NCI-H748 treated with DMSO at 0.1 percent for 48 hours (cell line): ENCODE measurements at places on chromosomes 3 and 15.

GRCh38 chr15:37133602-37134001, 33.3 kb upstream of the MEIS2 start:
- no peak for DNase-seq

GRCh38 chr3:148659512-148659911, 38.2 kb upstream of the AGTR1 start:
- no peak for DNase-seq

- no peak for DNase-seq
Observed at GRCh38 chr15:63004211-63004610, 38.3 kb upstream of the TPM1 start.

GRCh38 chr3:37862219-37862902, 681 bp downstream of the CTDSPL start:
- DNase-seq, result no peak

GRCh38 chr3:68402235-68402918, 530.0 kb downstream of the TAFA4 start:
- DNase-seq, result no peak

- no peak for DNase-seq
Observed at GRCh38 chr15:47812470-47812999, 95.2 kb downstream of the SEMA6D start.

DNA sequence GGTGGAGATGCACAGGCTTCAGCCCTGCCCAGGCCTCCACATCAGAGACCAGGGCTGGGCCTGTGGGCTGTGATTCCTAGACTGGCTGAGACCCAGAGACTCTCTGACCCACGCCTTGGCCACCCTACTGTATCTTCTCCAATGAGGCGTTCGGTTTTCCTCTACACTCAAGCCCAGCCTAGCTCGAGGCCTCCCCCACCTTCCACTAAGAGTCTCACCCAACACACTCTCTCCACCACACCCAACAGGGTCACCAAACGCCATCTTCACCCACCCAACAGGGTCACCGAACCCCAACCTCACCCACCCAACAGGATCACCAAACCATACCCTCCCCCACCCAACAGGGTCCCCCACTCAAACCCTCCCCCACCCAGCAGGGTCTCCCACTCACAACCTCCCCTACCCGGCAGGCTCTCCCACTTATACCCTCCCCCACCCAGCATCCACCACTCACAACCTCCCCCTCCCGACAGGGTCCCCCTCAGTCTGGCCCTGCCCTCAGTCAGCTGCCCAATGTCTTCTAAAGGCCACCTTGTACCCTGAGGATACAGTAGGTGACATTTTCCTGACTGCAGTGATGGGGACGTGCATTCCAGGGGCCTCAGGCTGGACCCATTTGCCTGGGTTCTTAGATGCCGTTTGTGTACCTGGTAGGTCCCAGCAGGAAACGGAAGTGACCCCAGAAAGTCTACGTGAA, 20.4 kb downstream of the CFAP100 start:
- DNase-seq, result no peak

DNA sequence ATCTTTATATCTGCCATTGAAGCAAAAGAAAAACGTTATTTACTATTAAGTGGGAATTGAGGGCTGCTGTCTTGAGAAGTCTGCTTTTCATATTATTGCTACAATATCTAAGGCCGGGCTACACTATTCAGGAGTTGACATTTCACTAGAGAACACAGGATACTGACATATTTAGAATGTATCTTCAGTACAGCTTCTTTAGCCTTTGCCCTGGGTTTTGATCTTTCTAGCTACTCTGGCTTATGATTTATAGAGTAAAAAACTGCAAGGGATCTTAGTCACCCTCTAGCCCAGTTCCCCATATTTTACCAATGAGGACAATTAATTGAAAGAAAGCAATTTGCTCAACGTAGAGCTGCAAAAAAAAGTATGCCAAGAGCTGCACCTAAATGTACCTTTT, 307.4 kb upstream of the DPPA4 start:
- DNase-seq, result no peak

- DNase-seq, result no peak
Observed at GRCh38 chr3:18236726-18237125, 188.4 kb downstream of the SATB1 start.

GRCh38 chr3:144282313-144282712, 310.7 kb downstream of the DIPK2A start:
- DNase-seq, result no peak

DNA sequence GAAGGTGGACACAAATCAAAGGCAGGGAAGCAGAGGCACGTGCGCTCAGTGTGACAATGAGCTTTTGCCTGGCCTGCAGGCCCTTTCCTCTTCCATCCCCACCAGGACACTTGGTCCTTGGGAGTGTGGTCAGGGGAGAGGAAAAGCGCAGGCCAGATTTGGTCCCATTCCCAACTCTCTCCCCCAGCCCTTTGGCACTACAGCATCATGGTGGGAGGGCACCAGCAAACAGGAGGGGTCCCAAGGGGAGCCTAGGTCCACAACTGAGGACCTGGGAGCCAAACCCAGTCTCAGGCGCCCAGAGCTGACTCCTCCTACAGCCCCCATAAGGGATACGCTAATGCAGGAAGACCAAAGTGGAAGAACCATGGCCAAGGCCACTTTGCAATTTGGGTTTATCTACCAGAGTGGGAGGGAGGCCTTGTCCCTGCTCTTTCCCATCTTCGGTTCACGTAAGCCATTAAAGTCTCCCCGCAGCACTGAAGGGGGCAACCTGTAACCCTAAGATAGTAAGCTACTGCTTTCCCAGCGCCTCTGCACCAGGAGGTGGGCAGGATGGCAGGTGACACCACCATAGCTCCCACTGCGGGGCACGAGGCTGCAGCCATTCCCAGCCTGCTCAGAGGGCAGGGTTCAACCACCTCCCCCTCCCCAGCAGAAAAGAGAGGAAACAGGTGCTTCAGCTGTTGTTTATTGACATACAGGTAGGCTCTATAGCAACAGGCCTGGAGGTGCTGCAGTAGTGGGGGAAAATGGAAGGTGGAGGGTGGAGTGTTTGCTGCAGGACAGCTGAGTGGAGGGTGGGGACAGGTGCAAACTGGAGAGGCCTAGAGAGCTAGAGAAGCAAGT, 993 bp upstream of the GRAMD2A start:
- peak; percentile 72 for DNase-seq

DNA sequence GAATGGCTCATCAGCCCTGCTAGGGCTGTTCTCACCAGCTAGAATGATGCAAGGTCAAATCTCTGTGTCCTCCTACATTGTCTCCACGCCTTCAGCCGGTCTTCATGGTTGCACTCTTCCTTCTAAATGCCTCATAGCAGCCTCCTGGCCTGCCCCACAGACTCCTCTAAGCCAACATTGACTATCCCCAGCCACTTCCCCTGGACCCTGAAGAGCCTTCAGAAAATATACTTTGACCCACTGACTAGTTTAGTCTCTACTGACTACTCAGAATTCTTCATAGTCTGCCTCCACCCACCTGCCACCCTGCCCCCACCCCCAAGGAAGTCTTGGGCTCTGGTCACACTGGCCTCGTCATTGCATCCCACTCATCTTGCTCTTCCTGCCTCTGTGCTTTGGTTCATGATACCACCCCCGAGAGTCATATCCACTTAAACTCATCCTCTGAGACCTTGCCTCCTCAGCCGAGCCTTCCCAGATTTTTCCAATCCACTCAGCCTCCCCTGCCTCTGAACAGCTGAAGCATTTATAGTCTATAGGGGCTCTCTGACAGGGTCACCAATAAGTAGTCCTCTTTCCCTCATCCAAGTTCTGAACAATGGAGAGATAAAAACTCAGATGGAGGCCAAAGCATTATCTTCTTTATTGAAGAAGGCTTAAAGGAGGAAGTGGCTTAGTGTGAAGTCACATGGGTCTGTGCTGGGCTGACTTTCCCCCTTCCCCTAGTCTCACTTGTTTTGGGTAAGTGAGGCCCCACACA, 9.5 kb upstream of the DOCK3 start:
- no peak for DNase-seq

DNA sequence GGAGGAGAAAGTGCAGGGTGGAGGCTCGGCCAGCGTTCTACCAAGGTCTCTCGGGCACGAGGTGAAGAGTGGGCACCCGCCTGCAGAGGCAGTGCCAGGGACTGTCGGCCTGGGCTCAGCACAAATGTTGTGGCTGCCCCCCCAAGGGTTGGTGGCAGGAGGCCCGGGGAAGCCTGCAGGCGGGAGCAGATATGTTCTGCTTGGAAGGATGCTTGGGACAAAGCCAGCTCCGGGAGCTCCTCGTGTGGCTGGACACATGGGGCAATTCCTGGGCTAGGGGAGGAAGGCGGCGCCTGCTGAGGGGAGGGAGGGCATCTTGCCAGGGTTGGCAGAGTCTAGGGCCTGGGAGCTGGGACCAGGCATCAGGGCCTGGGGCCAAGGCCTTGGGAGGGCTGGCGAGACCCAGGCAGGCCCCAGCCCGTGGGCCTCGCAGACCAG, 30.4 kb upstream of the FBLN2 start:
- DNase-seq, result no peak

GRCh38 chr3:32180141-32180784, 58.2 kb upstream of the CMTM8 start:
- no peak for DNase-seq

DNA sequence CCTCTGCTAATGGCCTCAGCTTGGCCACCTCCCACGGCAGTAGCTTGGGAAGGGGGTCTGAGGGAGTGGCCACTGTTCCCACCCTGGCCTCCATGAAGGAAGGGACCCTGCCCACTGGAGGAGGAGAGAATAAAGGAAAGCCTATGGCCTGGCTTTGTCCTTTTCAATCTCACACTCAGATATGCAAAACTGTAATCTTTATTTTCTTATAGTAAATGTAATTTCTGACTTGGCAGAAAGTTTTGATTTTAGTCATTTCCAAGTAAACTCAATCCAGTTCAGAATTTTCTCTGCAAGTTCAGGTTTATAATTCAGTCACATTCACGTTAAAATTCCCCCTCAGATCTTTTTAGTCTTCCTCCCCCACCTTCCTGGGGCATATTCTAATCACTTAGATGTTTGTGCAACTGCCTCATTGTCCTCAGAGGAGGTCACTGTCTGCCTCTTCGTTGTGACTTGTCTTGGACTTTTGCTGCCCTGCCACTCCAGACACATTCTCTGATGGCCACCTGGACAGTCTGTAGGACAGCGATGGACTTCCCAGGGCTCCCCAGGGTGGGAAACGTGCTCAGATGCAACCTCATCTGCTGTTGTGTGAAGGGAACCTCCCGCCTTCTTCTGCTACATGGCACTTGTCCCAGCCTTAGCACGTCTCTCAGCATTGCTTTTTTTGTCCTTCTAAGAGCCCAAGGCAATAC, 222.8 kb upstream of the TBL1XR1 start:
- no peak for DNase-seq

GRCh38 chr15:81001152-81002008, 657 bp downstream of the TLNRD1 start:
- no peak for DNase-seq

DNA sequence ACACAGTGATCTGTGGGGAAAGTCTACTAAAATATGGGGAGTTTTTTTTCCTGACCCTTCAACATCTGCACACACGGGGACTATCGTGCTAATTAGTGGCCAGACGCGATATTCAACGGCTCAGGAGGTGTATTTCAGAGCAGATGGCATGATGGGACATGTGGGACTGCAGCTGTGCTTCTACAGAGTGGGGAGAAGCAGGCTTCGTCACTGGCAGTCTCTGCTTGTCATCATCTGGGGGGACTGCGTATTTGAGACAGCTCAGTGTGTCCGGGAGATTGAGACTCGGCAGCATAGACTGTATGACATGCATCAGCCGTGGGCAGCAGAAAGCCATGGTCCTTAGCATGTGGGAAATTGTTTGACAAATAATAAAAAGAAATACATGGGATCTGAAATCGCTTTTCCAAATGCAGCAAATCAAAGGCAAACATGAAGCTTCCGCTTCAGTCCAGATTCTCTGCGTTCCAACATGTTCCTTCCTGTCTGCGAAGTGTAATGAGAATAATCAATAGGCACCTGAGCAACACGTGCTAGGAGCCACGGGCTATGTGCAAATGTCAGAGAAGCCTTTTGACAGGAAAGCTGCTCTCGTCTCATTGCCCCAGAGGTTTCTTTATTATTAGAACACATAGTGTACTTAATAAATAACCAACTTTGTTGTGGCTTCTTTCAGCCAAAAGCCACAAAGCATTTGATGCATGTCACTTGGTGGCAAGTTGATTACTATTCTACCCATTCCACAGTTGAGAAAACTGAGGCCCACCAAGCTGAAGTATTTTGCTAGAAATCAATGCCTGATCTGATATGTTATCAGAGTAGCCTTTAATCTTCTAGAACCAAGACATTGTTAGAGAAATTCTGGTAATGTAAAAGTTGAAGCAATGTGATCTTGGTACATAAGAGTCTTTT, 276.3 kb downstream of the RYR3 start:
- DNase-seq, result no peak

GRCh38 chr3:111970376-111970775, 8.4 kb upstream of the ABHD10 start:
- no peak for DNase-seq
